Inflammatory macrophage treated with lipopolysaccharide for 1 hour (primary cell): ENCODE measurements at places on chromosomes 16 and 17.

GRCh38 chr17:21090902-21091618, 35.7 kb upstream of the DHRS7B start:
- peak; percentile 13 for DNase-seq

DNA sequence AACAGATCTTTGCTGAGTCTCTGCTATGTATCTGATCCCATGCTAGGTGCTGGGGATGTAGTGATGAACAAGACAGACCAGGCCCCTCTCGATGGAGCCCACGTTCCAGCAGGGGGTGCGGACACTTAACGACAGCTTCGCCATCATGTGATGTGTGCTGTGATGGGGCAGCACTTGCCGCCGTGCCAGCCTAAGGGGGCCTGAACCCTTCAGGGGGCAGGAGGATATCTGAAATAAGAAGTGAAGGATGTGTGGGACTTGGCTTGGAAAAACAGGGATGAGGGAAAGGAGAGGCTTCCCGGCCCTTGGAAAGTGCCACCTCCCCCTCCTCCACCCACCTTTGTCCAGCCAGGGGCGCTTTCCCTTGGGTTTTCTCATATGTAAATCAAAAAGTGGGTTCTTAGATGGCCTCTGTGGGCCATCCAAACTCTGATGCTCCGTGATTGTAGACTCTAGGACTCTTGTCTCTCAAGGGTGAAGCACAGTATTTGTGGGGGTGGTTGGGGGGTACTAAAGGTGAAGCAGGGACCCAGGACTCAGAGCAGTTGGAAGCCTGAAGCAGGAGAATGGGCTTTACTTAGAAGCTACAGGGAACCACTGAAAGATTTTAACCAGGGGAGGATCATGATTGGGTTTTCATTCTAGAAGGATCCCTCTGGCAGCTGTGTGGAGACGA, 4.0 kb upstream of the DLX3 start:
- DNase-seq = no peak

GRCh38 chr16:63652091-63652490, 1469.8 kb downstream of the CDH11 start:
- DNase-seq = no peak

GRCh38 chr17:50905460-50905803, 39.3 kb upstream of the TOB1 start:
- no peak for DNase-seq

DNA sequence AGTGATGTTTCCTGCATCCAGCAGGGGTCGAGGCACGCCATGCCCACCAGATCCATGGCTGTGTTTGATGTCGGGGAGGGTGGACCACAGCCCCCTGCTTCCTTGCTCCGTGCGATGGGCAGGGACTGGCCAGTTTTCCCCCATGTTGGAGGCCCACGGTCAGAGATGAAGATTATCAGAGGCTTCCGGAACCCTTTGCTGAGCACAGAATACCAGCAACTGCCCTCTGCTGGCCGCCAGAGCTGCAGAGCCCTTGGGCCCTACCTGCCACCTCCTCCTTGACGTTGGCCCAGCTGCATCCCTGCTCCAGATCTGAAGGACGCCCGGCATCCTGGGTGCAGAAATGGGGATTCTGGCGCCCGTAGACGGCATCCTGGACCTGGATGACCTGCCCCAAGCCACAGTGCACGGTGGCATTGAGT, 23.7 kb upstream of the BCO1 start:
- DNase-seq = no peak

- DNase-seq = no peak
These were observed 30.2 kb upstream of the RASD1 start for GRCh38 chr17:17526369-17526768.

DNA sequence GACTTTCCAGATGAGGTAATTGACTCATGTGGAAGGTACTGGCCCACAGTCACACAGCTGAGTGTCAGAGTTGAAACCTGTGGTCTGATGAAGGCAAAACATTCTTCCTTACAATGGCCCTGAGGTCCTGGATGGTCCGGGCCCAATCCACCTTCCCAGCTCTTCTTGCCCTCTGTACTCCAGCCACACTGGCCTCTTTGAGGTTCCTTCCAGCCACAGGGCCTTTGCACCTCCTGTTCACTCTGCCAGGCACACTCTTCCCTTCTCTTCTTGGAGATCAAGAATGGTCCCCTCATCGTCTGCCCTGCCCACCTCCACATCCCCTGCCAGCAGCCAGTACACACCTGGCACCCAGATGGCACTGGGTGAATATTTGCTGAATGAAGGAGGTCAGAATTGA, 6.5 kb upstream of the PEMT start:
- DNase-seq = no peak

DNA sequence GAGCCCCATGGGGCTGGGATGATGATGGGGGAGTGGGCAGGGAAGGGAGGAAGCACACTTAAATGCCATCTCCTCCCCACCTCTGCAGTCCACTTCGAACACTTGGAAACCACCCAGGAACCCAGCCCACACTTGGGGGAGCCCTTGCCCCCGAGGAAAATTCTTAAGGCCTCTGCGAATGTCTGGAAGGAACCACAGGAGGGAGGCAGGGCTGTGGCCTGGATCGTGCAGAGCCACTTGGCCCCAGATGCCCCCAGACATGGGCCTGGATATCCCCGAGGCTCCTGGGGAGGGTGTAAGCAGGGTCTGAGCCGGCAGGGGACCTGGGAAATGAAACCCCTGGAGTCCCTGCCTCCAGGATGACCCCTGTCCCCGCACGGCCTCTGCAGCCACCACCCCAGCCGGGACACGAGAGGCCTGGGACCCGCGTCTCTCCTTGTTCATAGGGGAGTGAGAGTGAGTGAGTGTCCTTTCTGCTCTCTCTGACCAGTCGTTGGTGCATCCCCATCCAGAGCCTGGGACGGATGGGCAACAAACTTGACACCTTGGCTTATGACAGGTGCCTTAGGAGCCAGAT, 11.8 kb upstream of the MTSS2 start:
- no peak for DNase-seq

DNA sequence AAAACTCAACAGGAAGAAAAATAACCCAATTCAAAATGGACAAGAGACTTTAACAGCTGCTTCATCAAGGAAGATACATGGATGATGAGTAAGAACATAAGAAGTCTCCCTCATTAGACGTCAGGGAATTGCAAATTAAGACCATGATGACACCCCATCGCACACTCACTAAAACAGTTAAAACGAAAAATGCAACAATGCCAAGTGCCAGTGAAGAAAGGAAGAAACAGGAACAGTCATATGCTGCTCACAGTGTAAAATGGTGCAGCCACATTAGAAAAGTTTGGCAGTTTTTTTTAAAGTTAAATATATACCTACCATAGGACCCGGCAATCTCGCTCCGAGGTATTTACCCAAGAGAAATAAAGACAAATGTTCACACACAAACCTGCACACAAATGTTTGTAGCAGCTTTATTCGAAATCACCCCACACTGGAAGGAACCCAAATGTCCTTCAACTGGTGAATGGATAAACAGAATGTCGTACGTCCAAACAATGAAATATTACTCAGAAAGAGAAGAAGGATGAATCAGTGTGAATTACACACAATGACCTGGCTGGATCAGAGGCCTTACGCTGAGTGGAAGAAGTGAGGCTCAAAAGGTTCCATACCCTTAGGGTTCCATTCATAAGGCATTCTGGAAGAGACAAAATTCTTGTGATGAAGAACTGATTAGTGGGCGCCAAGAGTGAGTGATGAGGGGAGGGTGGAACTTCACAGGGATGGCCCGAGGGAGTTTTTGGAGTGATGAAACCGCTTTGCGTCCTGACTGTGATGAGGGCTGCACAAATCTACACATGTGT, 110.3 kb downstream of the C16orf95 start:
- no peak for DNase-seq

GRCh38 chr16:89368604-89369249, 121.6 kb downstream of the ANKRD11 start:
- DNase-seq = no peak

DNA sequence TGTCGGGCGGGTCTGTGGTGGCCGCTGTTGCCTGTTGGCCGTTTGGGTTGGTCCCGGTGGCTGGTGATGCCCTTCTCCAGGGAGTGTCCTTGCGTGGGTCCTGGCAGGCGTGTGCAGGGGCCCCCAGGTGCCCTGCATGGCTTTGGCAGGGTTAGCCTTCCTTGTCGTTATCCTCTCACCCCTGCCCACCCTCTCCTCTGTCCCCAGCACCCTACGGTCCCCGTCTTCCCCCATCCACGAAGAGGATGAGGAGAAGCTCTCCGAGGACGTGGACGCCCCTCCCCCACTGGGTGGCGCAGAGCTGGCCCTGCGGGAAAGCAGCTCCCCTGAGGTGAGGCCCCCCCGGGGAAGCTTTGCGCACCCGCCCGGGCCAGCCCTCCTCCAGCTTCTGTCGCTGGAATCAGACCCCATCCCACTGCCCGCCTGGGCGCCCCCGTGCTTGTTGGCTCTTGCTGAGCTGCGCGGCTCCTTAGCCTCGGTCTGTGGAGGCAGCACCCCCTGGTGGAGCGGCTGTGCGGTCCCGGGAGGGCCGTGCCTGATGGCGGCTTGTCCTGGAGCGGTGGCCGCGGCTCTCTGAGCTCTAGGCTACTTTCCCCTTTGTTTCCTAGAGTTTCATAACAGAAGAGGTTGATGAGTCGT, 10.6 kb upstream of the NUDT16L1 start:
- DNase-seq = peak; percentile 70

- DNase-seq = no peak
These were observed 16.0 kb downstream of the ENGASE start for GRCh38 chr17:79090443-79091225.

DNA sequence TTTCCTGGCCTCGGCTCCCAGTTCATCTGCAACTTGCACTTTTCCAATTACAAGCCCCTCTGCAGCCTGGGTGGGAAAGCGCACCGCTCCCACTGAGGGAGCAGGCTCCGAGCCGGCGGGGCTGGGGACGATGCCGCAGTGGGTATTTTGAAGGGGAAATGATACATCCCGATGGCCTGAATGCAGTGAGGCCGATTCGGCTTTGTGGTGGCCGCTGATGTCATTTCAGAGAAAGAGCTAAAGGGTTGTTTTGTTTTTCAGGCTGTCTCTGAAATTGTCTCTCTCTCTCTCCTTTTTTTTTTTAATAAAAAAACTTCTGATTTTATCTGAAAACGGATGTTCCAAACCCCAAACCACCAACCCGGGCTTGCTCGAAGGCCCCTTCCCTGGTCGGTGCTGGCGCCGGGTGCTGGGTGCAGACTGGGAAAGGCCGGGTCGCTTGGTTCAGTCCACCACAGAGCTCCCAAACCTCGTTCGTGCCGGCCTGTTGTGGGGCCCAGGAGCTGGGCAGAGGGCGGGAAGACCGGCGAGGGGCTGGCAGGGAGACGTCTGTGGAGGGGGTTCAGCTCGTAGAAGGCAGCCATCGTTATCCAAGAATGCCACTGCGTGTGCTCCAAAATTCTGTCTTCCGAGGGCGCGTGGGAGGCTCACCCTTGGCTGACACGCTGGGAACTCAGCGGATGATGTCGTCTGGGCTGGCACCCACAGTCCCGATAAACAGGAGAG, 102.8 kb downstream of the FOXL1 start:
- DNase-seq = no peak

- peak; percentile 39 for DNase-seq
These were observed 432.5 kb downstream of the HS3ST3B1 start for GRCh38 chr17:14733376-14733775.

GRCh38 chr17:55444471-55445441, 23.1 kb upstream of the MMD start:
- peak; percentile 92 for DNase-seq

- peak; percentile 84 for DNase-seq
These were observed 12.7 kb upstream of the HASPIN start for GRCh38 chr17:3710951-3711383.

DNA sequence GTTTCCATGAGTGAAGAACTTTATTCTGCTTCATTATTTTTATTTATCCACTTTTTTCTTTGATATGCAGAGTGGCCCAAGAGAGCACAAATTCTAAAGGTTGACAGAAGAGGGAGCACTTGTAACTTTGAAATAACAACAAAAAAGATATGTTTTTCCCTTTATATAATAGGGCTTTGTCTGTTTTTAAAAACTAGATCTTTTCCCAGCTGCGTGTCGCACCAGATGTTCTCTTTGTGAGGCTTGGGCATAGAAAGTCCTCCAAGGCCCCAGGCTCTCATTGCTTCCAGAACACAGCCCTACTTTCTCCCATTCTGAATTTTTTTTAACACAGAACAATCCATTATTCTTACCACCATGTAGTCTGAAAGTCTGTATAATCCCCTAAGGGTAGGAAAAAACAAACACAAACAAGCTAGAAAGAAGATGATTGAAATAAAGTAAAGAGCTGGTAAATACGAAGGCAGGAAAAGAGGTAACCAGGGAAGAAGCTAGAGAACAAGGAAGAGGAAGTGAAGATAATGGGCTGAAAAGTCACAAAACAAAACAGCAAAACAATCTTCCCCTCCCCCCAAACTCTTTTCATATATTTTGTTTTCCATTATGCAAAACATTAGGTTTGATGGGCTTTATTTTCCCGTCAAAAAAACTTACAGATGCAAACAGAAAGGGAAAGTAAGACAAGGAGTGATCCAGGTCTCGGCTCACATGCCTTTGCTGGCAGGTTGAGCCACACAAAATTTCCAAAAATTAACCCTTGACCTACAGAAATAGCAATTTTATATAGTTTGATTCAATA, 160.4 kb downstream of the ABCA8 start:
- peak; percentile 36 for DNase-seq
